Activated CD4-positive, CD25-positive, alpha-beta regulatory T cell treated with anti-CD3 and anti-CD28 coated beads, Interleukin-2, amount 50 U/mL, for 16 hours (primary cell): ENCODE measurements at places on chromosomes 3 and 15.

GRCh38 chr3:120419797-120420196 lies 31.0 kb downstream of the FSTL1 start:
- no peak for DNase-seq

GRCh38 chr15:38091078-38091645 lies 156.7 kb downstream of the TMCO5A start:
- DNase-seq: no peak

DNA sequence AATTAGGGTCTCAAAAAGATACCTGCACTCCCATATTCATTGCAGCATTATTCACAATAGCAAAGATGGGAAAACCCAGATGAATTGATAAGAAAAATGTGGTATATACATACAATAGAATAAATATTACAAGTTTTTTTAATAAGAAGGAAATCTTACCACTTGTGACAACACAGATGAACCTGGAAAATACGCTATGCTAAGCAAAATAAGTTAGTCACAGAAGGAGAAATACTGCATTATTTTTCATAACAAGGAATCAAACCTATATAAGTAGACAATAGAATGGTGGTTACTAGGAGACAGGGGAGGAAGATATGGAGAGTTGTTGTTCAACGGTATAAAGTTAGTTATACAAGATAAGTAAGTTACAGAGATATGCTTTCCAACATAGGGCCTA lies 130.0 kb downstream of the GSK3B start:
- DNase-seq: no peak

GRCh38 chr3:17602126-17602525 lies 140.3 kb downstream of the TBC1D5 start:
- no peak for DNase-seq

DNA sequence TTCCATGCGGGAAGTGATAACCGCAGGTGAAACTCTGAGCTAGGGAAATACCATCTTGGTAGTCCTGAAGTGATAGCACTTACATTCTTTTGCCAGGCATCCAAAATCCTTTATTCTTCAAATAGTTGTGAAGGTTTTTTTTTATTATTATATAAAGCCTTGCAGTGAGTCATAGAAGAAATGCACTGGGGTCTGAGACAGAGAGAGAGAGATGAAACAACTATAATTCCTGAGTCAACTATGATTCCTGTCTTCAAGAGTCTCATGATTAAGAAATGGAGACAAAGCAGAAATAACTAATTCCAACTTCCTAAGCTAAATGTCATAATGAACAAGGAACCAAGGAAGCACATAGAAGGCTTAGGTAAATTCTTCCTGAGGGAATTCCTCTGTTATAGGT lies 495.6 kb downstream of the LPP start:
- no peak for DNase-seq
